NB4 (cell line): ENCODE measurements at places on chromosomes 1 and 21.
A peak's percentile ranks its signal among the peaks of the same experiment; 100 is the strongest.

GRCh38 chr1:171081314-171081753 lies 9.4 kb upstream of the FMO3 start:
- DNase-seq: peak; percentile 14

DNA sequence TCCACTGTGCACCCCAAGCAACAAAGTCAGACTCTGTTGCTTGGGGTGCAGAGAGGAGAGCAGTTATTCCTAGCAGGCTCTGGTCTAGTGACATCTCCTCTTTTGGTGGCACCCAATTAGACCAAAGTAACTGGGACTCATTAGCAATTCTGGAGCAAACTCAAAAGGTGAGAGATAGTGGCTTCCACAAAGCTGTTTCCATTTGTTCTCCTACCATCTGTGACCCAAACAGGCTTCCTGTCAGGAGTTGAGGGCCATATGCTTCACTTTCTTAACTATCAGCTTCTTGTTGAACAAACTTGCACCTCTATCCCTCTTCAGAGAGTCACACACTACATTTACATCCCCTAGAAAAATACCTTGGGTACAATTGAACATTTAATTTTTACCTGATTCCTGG lies 1.5 kb upstream of the ATXN7L2 start:
- no peak for DNase-seq

GRCh38 chr1:3466366-3467075 lies 12.1 kb downstream of the ARHGEF16 start:
- DNase-seq: no peak

- DNase-seq: peak; percentile 88
These were observed 14.0 kb upstream of the THEMIS2 start for GRCh38 chr1:27858072-27858948.

DNA sequence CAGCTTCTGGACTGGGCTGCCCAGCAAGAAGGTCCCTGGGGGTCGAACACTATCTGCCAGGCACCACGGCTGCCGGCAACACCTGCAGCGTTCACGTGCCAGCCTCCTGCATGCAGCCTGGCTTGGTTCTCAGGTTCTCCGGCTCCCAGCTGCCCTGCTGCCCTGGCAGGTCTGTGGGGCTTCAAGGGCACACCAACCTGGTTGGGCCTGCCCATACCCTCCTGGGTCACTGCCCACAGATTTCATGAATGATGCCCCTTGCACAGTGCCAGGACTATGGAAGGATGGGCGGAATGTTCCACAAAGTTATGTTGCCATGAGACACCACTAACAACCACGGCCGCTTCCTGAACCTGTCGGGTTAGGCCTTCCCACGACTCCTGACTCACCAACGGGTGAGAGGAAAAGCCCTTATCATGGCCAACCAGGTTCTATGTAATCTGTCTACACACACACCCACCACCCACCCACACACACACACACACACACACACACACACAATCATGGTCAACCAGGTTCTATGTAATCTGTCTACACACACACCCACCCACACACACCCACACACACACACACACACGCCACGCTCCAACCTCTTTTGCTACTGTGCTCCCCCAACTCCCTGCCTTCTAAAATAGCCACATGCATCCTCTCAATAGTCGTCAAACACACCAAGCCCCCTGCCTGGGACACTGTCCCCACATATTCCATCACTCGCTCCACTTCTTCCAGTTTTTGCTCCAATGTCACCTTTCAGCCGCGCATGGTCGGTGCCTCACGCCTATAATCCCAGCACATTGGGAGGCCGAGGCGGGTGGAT lies 32.2 kb downstream of the HSPG2 start:
- DNase-seq: peak; percentile 77

- no peak for DNase-seq
These were observed 61.3 kb downstream of the PTBP2 start for GRCh38 chr1:96782856-96783255.

DNA sequence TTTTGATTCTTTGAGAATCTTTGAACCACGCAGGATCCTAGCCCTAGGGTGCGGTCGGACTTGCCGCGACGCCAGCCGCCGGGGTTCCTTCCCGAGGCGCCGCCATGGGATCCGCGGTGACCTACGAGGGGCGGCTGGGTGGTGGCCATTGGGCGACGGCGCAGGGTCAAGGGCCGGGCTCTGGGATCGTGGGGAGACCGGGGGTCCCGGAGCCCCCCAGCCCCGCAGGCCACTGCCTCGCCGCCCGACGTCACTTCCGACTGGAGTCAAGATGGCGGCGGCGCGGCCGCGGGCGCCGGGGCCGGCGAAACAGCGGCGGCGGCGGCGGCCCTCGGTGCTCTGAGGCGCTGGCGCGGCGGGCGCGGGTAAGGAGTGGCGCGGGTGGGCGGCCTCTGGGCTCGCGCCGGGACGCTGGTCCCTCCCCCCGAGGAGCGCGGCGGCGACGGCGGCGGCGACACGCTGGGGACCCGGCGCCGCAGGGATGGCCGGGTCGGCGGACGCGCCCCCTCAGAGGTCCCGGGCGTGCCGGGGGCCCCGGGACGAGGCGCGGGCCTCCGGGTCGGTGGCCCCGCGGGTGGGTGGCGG lies at the start of gene PRDM2:
Gene PRDM2 (plus strand): TSS at position 253 of the 585 bp plus-strand sequence. CDS start 15,418 bp downstream, outside the sequence.
- DNase-seq: peak; percentile 62

DNA sequence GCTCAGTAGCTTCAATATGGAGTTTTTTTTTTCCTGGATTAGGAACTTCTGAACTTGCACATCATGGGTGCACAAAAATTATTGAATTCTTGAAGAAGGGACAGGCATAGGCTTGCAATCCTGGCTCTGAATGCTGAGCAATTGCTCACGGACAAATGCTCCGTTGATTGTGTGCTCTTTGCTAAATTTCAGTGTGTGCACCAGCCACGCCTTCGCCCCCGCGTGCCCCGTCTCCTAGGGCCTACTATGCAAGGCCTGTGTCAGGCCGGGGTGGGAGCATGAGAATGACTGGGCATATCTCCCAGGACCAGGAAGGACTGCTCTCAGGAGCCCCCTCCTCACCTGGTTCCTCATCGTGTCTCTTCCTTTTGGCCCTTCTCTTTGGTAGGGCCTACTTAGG lies 17.4 kb downstream of the IL6R start:
- DNase-seq: no peak

DNA sequence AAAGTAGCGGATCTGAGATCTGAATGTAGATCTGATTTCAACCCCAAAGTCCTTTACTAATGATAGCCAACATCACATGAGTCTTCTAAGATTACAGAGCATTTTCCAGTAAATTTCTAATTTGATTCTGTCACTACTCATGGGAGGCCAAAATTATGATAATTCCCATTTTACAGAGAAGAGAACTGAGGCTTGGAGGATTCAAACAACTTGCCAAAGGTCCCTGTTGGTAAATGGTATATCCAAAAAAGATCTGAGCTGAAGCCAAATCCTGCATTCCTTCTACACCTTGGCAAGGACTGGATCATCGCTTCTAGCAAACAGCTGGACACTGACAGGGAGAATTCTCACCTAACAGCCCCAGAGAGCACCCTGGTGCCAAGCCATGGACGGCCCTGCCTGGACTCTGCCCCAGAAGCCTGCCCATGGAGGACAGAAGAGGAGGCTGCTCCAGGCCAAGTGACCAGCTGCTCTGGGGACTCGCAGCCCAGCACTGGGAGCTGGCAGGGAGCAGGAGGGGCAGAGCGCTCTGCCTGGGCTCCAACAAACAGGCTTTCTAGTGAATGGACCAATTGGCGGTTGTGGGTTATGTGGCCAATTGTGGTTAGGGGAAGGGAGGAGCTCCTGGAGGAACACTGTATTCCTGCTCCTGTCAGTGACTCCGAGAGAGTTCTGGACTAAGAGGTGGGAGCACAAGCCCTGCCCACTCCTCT lies 6.4 kb upstream of the CSF1 start:
- no peak for DNase-seq

DNA sequence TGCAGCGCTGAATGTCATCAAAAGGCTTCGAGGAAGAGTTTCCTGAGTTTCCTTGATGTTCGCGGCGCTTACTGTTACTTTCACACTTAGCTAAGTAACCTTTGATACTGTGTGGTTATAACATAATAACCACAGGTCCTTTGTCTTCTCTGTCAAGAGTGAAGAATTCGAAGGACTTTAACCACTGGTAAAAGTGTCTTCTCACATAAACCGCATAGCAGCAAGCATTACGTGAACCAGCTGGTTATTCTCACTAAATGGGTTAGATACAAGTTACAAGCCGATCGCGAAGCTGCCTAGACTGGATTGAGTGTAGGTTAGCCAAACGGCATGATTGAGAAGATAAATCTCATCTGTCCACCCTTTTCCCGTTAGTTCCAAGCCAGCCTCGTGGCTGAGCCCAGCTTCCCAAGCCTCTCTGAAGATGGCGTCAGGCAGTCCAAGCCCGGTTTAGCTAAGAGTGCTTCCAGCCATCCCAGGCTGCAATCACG lies 18.3 kb upstream of the IFNGR2 start:
- DNase-seq: no peak

GRCh38 chr1:170375082-170375723 lies 156.8 kb upstream of the GORAB start:
- no peak for DNase-seq

GRCh38 chr1:168799927-168800605 lies 71.1 kb upstream of the DPT start:
- DNase-seq: no peak

DNA sequence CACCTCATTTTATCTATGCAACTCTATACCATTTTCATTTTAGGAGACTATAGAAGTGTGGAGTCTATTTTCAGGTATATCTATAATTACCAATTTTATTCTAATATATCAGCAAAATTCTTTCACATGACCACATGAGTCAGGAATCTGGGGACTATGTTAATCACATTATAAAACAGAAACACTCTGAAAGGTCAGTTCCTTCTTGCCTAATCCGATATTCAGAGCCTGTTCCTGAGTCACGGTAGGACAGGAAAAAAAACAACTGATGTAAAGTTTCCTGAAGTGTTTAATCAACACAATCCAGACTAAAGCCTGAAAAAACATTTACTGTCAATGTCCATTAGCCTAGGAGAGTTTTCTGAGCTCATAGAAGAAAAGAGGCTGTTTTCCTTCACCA lies 1902.3 kb downstream of the NCAM2 start:
- no peak for DNase-seq

DNA sequence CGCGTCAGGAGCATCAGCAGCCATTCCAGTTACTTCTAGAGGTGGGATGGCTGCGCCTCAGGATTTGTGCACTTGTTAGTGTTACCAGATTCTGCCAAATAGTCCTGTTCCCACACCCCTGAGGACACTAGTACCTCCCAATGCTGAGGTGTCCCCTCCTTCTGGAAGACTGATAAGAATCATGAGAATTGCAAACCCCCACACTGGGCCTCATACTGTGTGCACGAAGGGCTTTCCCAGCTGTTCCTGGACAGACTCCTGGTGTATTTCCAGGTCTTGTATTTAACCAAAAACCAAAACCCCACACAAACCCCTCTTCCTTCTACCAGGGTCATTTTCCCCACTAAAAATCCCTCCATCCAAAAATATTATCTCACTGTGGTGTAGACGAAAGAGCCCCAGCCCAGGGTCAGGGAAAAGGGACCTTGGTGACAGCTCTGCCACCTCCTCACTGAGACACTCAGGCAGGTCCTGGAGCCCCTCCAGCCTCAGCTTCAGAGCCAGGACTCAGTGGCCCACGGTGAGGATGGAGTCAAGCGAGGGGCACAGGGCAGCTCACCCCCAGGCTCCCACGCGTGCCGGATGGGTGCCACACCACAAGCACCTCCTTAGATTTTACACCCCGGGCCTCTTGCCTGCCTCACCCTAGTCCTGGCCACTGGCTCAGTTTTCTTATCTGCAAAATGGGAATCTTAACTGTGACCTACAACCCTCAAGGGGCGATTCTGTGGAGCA lies 131.4 kb upstream of the RUNX3 start:
- DNase-seq: no peak

DNA sequence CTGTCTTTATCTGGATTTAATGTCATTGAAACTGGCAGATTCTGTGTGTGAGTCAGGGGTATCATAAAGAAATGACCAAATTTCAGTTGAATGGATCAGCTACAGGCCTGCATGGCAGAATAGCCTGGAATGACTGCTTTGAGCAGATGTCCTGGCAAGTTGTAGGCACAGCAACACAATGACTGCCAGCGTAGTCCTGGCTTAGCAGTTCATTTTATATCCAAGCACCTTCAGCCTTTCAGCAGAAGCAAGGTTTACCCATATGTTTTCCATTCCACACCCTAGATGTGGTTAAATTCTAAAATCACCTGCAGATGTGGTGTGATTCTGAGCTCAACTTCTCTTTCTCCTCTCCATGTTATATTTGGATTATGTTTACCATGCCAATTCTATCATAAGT lies 22.3 kb upstream of the PTGFR start:
- DNase-seq: no peak

DNA sequence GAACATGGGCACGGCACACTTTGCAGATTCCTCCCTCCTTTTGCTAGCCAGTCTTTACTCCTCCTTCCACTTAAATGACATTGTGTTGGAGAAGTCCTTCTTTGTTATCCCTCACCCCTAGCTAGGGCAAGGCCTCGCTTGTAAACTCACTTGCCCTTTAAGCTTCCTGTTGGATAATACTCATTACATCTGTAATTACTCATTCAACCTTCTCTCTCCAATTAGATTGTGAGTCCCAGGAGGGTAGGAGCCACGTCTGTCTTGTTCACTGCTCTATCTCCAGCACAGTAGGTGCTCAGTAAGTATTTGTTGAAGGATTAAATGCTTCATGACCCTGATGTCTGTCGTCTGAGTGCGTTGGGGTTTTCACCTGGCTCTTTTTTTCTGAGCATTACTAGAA lies 98.7 kb upstream of the USP24 start:
- DNase-seq: no peak

GRCh38 chr1:245686006-245686405 lies 531.2 kb downstream of the KIF26B start:
- DNase-seq: no peak

DNA sequence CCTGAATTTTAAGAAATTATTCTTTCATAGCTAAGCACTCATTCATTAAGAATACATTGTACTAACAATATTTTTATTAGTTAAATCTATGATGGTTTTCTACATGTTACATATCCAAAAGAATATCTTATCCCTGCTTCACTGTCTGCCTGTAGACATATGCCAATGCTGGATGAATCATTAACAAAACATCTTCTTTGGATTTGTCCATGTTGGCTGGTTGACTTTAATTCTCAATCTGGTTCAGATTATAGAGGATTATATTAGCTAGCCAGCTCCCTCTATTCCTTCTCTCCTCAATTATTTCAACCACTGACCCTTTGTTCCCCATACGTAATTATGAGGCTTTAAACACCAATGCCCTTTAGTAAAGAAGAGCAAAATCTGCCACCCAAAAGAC lies 138.9 kb upstream of the DMRTA2 start:
- no peak for DNase-seq

GRCh38 chr1:245786948-245787347 lies 632.2 kb downstream of the KIF26B start:
- DNase-seq: no peak

DNA sequence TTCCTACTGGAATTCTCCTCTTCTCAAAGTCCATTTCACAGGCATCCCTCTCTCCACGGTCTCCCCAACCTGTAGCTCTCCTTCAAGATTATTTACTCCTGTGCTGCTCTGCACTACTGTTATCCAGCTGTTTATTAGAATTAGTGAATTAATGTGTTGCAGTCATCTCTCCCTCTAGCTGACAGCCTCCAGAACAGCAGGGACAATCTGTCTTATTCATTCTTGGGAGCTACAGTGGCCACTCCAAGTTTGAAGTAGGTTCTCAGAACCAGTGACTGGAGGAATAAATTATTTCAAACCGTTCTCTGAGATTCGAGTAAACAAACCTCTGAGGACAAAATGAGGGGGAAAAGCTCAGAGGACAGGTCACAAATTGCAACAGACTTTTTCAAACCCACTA lies 330.9 kb downstream of the RRAGC start:
- no peak for DNase-seq
